ENCODE measurements at places on chromosomes 1 and 21.

DNA sequence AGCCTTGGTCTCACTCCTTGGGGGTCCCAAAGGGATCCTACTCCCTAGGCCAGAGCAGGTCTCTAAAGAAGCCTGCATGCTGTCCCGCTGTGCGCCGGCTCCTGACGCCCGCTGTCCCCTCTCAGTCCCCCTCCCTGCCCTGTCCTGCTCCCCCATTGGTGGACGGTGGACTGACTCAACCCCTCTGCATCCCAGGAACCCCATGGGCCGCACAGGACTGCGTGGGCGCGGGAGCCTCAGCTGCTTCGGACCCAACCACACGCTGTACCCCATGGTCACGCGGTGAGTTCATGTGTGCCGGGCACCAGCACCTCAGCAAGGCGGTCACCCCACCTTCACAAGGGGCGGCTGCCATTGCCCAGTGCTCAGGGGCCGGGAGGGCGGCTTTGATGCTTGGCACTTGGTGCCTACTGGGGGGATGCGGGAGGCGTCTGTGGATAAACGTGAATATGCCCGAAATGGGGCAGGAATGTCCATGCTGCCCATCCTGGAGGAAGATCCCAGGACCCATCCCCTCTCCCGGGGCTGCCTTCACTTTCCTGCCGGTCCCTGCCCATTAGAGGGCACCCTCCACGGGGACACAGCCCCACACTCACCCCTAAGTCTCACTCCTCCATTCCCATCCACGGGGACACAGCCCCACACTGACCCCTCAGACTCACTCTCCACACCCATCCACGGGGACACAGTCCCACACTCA, 20.2 kb upstream of the LRRC3 start:
- no peak for DNase-seq

DNA sequence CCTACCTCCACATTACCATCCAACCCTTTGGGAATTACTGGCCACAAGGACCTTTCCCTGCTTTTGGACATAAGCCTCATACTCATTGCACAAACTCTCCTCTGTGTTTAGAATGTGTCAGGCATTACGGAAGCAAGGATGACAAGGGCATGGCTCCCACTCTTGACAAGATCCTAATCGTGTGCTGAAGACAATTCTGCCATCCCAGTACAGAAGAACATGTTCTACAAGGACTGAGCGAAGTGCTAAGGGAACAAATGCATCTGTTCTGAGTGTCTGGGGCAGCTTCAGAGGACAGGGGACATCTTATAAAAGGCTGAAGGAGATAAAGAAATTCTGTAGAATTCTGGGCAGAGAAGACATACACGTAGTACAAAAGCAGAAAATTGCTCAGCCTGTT, 378.5 kb upstream of the CAMK1G start:
- DNase-seq: no peak

DNA sequence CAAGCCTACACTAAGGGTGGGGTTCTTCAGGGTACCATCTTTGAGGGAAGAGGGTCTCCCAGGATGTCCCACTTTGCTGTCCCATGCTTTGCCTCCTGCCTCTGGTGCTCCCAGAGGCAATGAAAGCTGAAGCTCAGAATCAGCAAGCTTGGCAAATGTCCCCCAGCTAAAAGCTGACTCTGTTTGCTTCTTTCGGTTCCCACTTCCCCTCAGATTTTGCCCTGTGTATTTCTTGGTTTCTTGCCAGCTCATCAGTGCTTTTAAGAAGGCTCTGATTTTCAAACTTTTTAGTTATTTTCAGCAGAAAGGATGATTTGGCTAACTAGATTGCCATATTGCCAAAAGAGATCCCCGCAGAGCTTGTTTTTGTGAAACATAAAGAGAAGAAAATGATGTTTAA, 33.1 kb upstream of the COG2 start:
- no peak for DNase-seq

- DNase-seq: no peak
Measured at GRCh38 chr21:44761747-44762208, 39.8 kb downstream of the UBE2G2 start.

GRCh38 chr1:18239671-18240070, 132.1 kb downstream of the IGSF21 start:
- no peak for DNase-seq

GRCh38 chr1:173333581-173333980, 126.5 kb upstream of the TNFSF4 start:
- no peak for DNase-seq

Data from DMS 273 treated with DMSO at 0.1 percent for 48 hours (cell line).